ENCODE measurements at places on chromosomes 3 and 15.

GRCh38 chr15:28897861-28898585 is 12.2 kb downstream of the APBA2 start:
- no peak for DNase-seq

DNA sequence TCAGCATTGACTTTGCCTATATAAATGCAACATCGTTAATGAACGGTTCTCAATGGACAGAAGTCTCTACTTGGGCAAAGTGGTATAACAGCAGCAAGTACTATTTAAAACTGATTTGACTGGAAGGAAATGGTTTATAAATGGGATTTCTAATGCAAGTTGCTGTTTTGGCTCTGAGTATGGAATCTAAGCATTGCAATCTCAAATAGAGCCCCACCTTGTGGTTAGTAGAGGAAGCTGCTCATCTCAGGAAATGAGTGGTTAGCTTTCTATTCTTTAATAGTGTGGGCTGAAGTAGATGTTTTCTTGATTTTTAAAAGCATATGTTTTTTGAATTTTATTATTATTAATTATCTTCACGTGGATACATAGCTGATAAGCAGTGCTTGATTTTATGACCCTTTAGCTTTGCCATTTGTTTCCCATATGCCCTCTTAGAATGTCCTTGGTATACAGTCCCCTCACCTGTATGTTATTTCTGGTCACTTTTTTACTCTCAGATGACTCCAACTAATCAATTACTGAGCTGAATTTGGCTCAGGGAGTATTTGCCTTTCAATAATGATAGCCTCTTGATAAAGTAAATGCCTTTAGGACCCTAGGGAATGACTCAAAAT is 67.1 kb downstream of the OXSM start:
- DNase-seq = no peak

GRCh38 chr15:78353093-78353492 is 12.9 kb downstream of the CRABP1 start:
- DNase-seq = no peak

- DNase-seq = no peak
Measured at GRCh38 chr15:79130535-79131130, 40.1 kb upstream of the RASGRF1 start.

DNA sequence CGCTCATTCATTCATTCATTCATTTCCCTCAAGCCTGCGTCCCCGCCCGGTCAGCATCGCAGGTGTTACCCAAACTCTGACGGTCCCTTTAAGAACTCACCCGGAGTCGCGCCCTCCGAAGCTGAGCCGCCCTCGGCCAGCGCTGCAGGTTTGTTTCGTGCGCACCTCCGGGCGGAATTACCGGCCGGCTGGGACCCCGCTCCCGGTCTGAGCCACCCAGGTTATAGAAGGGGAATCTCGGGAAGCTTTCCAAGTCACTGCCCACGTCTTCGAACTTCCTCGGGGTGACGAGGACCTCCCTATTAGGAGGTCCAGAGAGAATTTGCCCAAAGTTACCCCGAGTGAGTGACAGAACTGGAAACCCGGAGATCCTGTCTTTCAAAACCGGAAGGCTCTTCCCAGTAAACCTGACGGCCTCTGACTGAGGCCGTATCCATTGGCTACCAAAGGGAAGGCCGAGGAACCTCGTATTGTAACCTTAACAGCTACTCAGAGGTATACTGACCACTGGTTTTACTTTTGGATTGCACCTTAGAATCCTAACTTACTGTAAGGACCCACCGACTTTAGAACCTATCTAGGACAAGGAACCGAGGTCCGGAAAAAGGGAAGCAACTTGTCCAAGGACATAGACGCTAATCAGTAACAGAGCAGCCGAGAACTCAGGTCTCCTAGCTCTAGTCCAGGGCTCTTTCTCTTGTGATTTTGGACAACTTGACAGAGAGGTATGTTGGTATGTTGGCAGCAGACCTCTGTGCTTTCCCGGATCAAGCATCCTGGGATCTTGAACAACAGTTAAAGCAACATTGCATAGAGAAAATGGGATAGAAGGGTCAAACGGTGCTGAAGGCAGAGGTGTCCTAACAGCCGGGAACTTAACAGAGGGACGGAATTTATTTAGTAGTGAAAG is 788 bp upstream of the DLG1 start:
- DNase-seq = no peak

GRCh38 chr3:97037294-97037943 is 223.0 kb downstream of the EPHA6 start:
- DNase-seq = no peak
